Daoy (cell line): ENCODE measurements at places on chromosomes 1 and 21. TPM values are rescaled to one million over a fixed set of nuclear protein-coding genes. Genes with fewer than 3 reads are reported as not detected.

DNA sequence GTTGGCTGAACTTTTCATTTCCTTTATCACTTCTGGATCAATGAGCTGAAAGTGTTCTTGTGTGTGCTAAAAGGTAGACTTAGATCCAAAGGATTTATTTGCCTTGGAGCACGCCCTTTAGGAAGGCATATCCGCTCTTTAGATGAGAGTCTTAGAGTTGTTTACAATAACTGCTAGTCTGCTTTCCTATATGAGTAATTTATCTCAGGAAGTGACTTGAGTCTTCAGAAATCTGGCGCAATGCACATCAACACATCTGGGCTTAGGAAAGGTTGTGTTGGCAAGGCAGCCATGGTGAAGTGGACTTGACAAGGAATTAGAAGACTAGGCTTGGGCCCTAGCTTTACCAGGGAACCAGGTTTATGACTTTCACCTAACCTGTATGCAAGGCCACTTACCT, 204.1 kb upstream of the PTGFR start:
- peak; percentile 42 for DNase-seq

DNA sequence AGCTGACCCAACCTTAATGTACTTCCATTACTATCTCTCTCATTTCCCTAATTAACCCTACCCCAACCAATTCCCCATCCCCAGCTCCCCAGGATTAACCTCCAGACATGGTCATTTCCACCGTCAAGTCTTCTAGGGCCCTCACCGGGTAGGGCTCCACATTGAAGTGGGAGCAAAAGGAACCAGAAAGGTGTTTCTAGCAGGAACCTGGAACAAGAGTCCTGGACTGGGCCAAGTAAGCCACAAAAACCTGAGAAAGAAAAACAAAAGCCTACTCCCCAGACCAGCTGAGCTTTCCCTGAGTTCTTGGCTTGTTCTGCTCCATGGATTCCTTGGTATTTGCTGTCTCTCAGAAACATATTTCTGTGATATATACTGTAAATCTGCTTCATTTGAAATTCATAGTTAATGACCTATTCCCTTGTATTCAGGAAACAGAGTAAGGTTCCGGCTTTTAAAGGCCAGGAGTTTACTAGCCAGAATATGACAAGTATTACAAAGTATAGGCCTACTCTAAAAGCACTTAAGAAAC, 58.4 kb downstream of the SYF2 start:
- no peak for DNase-seq

GRCh38 chr1:74824497-74825107, 91.7 kb downstream of the TYW3 start:
- no peak for DNase-seq

DNA sequence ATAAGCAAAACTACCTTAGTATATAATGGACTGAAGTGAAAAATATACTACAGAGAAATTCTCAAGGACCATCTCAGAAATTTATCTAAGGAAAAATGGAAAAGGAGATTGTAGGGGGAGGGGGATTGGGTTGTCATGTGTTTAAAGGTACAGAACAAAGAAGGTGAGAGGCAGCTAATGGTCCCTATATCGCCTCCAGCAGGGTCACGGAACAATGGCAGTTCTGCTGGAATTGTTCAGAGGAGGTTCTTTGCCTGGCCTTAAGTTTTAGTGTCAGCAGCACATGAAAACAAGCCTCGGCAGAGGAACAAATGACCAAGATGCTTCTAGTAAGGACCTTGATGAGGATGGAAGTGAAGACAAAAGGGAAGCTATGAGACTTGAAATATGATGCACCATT, 42.0 kb upstream of the RGS2 start:
- no peak for DNase-seq

GRCh38 chr1:161480381-161481035, 24.7 kb upstream of the FCGR2A start:
- peak; percentile 67 for DNase-seq

DNA sequence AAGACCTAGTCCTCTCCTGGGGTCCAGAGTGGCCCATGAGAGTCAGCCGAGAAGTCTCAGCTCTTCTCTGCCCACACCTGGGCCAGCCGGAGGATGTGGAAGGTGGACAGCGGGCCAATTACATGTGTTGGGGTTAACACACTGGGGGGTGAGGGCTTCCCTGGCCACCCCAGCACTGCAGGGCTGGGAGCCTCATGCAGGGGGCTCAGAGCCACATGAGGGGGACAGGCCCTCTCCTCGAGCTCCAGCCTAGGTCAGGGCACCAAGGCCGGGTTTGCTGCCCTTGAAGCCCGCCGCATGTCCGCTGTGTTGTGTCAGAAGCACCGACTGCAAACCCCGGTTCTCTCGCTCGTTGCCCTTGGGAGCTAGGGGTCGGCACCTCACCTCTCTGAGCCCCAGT, 30.5 kb downstream of the LHX4 start:
- no peak for DNase-seq

DNA sequence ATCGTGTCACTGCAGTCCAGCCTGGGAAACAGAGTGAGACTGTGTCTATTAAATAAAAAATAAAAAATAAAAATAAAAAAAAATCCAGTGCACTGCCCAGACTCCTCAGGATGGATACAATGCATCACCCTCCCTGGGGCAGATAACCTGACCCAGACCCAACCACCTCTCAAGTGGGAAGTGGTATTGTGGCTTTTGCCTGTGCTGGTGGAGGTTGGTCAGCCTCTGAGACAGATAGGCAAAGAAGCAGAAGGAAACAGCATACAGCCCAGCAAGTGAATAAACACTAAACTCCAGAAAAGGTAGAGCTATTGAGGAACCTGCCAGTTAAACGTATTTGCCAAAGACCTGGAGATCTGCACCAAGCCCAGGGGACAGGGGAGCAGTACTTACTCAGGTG, 22.0 kb downstream of the HHIPL2 start:
- DNase-seq, result no peak

DNA sequence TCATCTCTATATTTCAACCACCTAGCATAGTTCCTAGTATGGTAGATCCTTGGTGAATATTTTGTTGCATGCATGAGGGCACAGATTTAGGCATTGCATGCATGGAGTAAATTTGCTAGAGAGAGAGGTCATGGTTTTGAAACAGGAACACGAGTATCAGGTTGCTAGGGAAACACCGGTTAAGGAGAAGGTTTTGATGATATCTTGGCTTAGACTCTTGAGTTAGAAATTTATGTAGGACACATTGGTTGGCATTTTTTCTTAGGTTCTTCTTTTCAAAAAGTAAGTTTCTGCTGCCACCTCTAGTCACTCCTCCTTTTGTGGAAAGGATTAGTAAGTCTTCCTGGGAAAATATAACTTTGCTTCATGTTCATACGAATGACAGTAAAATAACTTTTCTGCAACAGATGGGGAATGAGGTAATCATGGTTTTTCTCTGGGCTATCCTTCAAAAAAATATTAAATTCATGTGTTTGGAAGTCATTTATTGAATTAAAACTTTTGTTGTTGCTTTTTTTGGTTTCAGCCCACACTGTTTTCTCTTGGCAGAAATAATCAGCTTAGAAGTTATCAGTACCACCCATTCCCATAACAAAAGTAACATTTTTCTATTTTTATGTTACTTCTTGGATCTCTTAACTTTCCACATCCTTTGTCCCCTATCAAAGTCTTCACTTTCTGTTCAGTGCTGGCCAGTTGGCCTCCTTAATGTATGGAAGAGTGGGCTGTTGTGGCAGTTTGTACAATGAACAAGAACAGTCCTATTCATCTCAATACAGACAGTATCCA, 97.3 kb downstream of the PLA2G4A start:
- no peak for DNase-seq

- no peak for DNase-seq
Measured at GRCh38 chr21:32021319-32021994, 148.6 kb downstream of the HUNK start.

HFM1 gene
- total RNA-seq, result 2.0 and 6.0 TPM in 2 replicates

ASTN1 gene
- total RNA-seq, result 2.0 and 4.5 TPM in 2 replicates

INSRR gene
- not detected in 2 replicates for total RNA-seq

SPRR2B gene
- not detected in 2 replicates for total RNA-seq

KLHDC7A gene
- not detected in 2 replicates for total RNA-seq

HMGCS2 gene
- not detected in 2 replicates for total RNA-seq
